ENCODE measurements at places on chromosomes 3 and 15.
A peak's percentile ranks its signal among the peaks of the same experiment; 100 is the strongest.

DNA sequence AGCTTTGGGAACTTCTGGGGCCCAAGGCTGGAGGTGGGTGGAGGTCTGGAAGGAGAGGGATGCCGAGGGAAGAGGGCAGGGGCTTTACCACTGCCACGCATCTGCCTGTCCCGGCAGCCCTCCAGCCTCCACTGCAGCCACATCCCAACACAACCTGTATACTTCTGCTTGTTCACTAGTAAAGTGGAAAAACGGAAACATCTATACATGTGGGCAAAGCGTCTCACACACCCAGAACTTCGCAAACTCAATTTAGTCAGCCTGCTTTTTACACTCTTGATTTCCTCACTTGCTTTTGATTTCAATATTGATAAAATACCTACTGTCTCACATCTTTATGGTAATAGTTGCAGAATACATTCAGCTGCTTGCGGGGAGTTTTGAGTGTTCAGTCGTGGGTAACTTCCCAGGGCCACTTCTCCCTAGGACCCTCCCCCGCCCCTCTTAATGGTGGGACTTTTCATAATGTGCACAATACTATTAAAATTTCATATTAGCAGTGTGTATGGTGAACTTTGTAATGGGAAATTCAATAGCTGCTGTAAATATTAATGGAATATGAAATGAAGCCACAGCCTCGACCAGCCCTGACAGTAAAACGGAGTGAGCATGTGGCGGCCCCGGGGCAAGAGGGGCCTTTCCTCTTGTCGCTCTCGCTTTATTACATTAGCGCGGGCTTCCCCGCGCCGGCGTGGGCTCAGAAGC is 85.2 kb downstream of the NR2F2 start:
- no peak for DNase-seq

DNA sequence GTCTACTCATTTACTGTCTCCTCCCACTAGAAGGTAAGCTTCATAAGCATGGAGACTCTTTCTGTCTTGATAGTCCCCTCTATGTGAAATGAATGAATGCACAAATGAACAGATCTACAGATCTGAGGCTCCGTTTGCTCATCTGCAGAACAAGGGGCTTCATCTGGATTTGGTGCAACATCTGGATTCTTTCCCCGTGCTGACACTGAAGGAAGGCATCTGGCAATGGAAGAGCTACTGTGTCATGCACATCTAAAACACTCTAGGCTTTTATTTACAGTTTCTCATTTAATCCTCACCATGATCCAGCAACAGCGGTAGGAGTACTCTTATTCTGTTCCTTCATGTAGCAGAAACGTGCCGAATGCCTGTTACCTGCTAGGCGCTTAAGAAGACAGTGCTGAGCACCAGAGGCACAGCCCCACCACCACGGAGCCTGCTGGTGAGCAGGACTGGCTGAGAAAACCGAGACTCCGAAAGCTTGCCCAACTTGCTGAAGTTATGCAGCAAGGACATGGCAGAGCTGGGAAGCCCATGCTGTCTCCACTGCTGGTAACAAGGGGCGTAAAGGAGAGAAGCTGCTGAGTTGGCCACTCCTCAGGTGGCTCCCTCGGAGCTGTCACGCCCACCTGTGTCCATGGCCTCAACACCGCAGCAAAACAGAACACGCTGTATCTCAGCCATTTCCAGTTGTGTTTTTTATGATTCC is 31.1 kb downstream of the LSM3 start:
- DNase-seq: no peak

DNA sequence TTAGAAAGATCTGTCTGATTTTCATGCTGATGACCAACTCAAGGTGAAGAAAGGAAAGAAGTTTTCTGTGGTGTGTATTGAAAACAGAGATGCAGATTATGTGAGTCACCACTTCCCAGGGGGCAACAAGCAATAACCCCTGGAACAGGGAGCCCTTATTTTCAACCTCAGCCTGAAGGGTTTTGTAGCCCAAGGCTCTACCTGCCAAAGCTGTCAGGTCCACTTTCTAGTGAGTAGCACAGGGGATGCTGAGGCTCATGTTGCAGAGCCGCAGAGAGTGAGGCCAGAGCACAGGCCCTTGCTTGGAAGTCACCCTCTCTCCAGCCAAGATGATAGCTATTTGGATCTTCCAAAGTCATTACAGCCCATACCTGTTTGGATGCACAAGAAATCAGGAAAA is 152.2 kb upstream of the SLC24A5 start:
- DNase-seq: no peak

- DNase-seq: no peak
Measured at GRCh38 chr15:66039117-66039871, 170.0 kb downstream of the RAB11A start.

GRCh38 chr3:1462856-1463450 is 370.1 kb downstream of the CNTN6 start:
- no peak for DNase-seq

GRCh38 chr3:24661175-24661584 is 166.5 kb upstream of the THRB start:
- DNase-seq: no peak

- no peak for DNase-seq
Measured at GRCh38 chr3:84692261-84692660, 266.5 kb upstream of the CADM2 start.

DNA sequence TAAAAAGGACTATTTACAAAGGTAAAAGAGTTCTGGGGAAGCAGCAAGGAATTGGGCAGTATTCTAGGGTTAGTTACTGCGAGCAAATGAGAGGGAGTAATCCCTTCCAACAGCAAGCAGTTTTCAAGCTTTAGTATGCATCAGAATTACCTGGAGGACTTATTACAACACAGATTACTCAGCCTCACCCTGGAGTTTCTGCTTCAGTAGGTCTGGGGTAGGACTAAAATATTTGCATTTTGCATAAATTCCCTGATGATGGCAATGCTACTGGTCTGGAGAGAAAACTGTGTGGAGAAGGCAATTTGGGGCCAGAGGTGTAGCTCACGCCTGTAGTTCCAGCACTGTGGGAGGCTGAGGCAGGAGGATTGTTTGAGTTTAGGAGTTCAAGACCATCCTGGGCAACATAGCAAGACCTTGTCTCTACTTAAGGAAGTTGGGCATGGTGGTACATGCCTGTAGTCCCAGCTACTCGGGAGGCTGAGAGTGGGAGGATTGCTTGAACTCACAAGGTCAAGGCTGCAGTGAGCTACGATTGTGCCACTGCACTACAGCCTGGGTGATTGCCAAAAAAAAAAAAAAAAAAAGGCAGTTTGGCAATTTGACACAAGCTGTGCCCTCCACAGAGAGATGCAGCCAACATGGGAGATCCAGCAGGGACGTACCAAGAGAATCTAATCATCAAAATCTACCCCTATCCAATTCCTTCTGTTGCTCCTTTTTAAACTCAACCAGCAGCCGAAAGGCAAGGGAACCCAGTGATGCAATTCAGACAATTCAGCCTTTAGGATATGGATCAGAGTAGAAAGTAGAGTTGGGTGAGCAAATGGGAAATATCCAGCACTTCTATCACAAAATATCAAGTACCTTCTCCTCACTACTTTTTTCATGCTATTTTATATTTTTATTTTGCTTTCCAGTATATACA is 27.1 kb upstream of the AP4E1 start:
- no peak for DNase-seq

- DNase-seq: peak; percentile 8
Measured at GRCh38 chr3:153173758-153174516, 11.9 kb downstream of the RAP2B start.

GRCh38 chr3:177591379-177591778 is 394.1 kb upstream of the TBL1XR1 start:
- no peak for DNase-seq

DNA sequence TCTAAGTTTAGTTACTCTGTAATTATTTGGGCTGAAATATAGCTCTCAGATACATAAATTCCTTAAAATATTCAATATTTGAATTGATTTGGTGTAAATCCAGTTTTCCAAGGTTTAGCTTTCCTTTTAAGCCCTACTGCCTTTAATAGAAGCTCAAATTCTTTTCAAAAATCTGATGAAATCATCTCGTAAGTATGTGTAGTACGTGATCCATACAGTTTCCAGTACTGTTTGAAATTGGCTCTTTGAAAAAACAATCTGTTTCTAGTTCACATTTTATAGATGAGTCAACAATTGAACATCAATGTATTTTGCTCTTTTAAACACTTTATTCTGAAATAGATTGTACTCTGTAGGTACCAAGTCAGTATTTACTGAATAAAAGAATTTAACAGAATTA is 84.2 kb downstream of the LRRC49 start:
- DNase-seq: no peak
